ENCODE measurements at places on chromosomes 5 and 9.

GRCh38 chr9:96157675-96158074 lies 144.3 kb downstream of the HSD17B3 start:
- no peak for DNase-seq

- DNase-seq, result no peak
Measured at GRCh38 chr5:81505672-81506071, 111.7 kb upstream of the ACOT12 start.

DNA sequence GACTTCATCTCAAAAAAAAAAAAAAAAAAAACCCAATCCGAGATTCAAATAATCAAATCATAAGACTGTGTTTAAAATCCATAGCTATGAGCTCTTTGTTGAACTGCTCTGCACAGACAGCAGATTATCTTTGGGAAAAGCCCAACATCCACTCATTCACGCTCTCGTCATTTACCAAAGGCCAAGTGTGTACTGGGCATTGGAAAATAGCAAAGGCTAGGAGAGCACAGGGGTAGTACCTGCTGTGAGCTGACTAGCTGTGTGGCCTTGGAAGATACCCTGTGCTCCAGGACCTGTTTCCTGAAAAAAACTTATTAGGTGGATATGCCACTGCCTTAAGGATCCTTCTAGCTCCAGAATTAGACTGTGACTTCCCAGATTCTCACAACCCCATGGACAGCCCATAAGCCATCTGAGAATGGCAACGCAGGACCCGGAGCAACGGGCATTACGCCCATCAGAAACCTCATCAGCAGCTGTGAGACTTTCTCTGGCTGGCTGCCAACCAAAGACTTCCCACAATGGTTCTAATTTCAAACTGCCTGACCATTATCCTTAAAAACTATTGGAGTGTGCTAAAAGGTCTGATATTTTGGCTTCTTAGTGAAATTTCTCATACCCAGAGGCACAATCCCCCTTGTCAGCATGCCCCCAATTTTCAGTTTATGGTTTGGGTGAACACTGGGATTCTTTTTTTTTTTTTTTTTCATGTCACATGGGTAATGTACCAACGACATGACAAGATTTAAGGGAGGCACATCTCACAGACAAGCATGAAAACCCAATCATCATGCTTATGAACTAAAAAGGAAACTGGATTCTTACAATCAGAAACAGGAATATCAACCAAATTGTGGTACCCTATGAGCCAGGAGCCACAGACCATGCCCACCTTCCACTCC lies 16.8 kb downstream of the SERINC5 start:
- DNase-seq, result no peak

DNA sequence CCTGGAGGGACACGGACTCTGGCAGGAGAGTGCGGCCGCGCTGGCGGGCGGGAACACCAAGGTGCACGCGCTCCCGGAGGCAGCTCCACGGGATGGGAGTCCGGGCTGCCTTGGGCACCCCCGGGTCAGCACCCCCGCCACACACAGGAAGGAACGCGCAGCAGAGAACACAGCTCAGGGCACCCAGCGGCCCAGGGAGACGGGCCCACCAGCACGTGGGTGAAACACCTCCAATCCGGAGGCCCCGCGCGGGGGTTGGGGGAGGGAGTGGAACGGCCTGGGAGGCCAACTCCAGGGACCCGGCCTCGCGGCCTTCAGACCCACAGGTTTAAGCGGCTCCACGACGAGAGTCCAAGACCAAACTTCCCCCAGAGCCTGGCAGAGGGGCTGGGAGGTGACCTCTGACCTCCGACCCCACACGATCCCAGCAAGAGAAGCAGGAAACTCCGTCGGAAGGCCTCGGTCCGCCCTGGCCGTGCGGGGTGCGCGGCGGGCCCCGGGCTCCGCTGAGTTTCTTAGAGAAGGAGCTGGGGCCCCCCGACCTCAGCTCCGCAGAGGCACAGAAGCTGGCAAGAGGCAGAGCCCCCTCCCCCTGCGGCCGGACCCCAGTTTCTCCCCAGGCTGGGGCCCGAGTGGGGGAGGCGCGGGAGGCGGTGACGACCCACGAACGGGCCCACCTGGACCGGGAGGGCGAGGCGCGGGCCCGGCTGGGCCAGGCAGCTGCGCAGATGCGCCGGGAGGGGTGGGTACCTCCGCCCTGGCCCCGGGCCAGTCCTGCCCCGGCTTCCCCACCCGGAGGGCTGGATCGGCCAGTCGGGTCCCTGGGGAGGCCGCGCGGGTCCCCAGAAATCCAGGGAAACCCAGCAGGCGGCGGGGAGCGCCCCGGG lies 851 bp downstream of the NACC2 start:
- no peak for DNase-seq

DNA sequence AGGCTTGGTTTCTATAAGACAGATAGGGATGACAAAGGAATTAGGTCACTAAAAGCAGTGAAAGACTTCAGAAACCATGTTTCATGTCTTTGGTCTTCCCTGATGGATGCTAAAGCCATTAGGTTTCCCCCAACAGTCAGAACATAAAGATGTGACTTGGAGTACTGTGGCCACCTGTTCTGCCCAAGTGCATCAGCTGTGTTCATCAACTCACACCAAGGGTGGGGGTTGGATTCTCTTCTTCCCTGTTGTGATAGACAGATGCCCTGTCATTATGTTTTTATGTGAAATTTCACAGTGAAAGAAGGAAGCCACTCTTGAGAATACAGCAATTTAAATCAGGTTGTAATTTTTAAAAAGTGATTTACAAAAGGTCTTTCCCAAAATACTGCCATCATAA lies 196.8 kb downstream of the SH3GL2 start:
- no peak for DNase-seq

DNA sequence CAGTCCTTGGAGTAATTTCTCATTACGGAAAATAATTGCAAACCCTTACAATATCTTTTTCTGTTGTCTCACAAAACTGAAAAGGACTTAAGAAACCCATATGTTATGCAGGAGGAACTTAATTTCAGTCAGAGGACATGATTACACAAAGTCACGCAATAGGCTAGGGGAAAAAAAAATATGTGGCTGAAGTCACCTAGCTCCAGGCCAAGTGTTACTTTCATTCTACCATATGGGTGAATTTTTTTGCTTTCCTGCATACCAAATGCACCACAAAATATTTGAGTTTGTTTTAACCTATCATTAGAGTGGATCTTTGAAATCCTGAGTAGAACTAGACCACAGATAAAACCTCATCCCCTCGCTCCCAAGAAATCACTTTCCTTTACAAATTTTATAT lies 523.5 kb downstream of the CAAP1 start:
- DNase-seq, result no peak

DNA sequence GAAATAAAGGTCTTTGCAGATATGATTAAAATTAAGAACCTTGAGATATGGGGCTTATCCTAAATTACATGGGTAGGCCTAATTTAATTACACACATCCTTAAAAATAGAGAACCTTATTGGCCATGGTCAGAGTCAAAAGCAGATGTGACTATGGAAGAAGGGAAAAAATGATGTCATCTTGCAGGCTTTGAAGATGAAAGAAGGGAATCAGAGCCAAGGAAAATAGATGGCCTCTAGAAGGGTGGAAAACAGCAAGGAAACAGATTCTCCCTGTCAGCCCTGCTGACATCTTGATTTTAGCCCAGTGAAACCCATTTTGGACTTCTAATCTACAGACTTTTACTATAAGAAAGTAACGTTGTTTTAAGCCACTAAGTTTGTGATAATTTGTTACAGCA lies 37.6 kb upstream of the KCNN2 start:
- no peak for DNase-seq

GRCh38 chr5:41809128-41809527 lies 61.1 kb downstream of the OXCT1 start:
- DNase-seq, result no peak

DNA sequence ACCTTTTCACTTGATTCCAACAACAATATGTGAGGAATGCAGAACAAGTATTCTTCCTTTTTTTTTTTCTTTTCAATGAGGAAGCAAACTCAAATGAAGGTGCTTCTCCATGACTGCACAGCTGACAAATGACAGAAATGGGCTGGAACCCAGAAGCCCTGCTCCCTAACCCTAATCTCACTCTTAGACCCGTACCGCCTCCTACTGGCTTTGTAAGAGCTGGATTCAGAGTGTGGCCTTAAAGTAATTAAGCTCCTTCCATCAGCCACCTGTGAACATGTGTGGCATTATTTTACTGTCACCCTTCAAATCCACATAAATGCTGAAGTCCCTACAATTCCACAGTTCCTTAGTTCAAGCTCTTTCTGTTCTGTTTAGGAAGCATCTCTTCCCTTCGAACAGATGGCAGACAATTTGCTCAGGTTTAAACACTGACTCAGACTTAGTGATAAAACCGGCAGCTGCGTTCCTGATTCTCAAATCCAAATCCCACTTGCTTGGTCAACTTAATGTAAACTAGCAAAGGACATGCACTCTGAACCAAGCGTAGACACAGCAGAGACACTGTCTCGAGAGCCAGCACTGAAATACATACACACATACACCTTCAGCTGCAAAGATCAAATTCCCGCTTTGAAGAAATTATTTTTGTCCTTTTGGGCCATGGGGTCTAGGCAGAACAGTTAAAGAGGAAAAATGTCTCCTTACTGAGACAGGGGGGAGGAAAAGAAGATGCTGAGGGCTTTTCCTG lies 316.7 kb upstream of the TLE4 start:
- no peak for DNase-seq

- no peak for DNase-seq
Measured at GRCh38 chr9:128701227-128701854, 962 bp upstream of the PKN3 start.

DNA sequence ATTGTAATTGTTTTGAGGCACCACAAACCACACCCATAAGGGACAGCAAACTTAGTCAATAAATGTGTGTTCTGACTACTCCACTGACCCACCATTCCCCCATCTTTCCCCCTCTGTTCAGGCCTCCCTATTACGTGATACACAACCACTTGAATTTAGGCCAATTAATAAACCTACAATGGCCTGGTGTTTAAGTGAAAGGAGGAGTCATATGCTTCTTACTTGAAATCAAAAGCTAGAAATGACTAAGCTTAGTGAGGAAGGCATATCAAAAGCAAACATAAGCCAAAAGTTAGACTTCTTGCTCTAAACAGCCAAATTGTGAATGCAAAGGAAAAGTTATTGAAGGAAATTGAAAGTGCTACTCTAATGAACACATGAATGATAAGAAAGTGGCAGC lies 14.6 kb downstream of the ZBTB43 start:
- DNase-seq, result no peak

DNA sequence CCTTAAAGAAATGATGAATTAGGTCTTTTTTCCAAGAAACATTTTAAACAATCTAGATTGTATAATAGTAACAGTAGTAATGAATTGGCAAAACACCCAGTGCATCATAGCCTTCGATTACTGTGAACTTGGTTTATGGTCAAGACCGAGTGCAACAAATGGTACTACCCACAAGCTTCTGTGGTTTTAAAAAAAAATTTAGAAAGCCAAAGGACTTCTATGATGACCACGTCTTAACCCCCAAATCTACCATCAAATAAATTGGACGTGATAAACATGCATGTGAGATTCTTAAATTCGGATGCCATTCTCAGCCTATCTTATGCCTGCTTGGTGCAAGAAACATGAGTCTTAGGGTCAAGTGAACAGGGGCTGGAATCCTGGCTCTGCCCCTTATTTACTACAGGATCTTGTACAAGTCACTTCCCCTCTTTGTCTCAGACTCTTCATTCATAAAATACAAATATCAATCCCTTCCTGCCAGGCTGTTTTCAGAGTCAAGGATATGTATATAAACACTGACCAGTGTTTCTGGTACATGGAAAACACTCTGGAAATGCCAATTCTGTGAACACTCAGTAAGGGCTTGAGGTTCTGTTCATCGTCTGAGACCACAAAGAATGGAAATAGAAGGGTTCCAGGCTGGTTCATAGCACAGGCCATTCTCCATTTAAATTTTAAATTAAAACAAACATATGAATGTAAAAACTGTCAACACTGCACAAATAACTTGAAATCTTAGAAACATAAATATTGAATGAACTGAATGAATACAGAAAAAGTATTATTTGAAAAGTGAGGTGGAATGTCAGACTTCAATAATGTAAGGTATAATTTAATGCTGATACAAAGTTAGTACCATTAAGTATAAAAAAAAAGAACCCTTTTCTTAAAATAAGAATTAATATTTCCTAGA lies 107.8 kb downstream of the NR6A1 start:
- no peak for DNase-seq

DNA sequence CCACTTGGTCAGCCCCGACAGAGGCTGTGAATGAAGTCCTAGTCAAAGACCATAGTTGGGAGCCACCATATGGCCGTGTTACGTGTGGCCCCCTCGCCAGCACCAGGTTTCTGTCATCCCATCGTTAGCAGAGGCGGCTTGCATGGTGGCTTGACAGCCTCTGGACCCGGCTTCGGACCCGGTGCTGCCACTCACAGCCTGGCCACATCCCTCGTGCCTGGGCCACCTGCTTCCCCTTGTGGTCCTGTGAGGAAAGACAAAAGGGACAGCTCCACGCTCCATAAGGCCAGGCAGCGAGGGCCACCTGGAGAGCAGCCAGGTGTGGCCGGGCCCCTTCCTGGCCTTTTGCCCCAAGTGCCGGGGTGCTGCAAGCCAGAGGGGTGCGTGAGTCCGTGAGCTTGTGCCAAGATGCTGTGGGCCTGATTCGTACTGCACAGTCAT lies 6.2 kb downstream of the NKD2 start:
- no peak for DNase-seq

DNA sequence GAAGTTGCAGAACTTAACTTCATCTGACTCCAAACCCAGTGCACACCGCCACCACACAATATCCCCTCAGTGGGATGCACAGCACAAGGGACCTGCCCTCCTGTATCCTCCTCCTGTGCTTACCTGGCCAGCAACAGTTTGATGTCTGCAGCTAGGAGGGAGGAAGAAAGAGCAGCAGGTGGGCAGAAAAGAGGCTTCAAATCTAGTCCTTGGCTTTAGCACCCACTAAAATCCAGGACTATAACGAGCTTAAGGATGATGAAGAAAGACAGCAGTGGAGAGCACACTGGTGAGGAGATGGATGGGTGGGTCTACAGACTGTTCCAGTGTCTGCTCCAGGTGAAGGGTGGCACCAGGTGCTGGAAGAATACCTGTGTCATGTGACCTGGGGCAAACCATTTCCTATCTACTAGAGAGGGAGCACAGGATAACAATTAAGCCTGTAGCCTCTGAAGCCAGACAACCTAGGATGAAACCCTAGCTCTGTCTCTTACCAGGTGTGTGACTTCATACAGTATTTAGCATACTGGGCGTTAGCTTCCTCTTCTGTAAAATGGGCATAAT lies 100.0 kb downstream of the SH3TC2 start:
- DNase-seq, result no peak

- DNase-seq, result no peak
Measured at GRCh38 chr9:71636143-71636839, 132.0 kb downstream of the CEMIP2 start.

- DNase-seq, result no peak
Measured at GRCh38 chr5:38911933-38912332, 66.1 kb downstream of the OSMR start.

DNA sequence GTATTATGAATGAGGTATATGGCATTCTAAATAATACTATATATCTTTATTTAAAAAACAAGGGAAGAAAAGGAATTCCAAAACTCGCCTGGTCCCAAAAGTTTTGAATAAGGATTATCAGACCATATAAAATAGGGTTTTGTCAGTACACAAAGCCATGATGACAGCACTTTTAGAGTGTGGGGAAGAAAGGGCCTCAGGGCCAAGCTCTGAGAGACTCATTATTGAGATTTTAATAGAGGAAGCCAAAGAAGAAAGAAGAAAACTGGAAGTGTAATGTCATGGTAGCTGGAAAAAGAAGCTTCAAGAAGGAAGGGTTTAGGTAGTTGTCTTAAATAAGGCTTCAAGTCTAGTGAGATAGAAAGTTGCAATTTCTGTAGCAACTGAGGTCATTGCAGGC lies 53.0 kb downstream of the FCHO2 start:
- no peak for DNase-seq

GRCh38 chr5:158881091-158881880 lies 218.4 kb downstream of the EBF1 start:
- no peak for DNase-seq

- DNase-seq, result no peak
Measured at GRCh38 chr5:14870337-14871213, 1.0 kb downstream of the ANKH start.

All from cortex of kidney (tissue), 1 donor.